ENCODE measurements at places on chromosomes 11 and 22.

- no peak for DNase-seq
Measured at GRCh38 chr11:106939157-106939556, 79.1 kb downstream of the GUCY1A2 start.

- no peak for DNase-seq
Measured at GRCh38 chr11:82802710-82803109, 69.0 kb upstream of the FAM181B start.

DNA sequence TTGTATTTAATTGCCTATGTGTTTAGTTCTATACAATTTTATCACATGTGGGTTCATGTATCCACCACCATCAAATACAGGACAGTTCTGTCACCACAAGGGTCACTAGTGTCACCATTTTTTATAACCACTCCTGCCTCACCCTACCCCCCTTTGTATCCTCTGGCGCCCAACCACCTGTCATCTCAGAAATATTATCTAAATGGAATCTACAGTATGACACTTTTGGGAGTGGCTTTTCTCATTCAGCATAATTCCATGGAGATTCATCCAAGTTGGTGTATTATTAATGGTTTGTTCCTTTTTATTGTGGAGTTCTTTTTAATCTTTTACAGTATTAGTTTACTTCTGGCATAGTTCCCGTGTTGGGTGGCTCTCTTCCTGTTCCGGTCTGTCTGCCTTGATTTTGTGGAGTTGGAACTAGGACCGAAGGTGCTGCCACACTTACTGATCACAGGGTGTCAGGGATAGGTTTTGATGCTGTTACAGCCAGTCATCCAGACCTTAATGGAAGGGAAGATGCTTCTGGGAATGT is 58.5 kb downstream of the TNRC6B start:
- no peak for DNase-seq

DNA sequence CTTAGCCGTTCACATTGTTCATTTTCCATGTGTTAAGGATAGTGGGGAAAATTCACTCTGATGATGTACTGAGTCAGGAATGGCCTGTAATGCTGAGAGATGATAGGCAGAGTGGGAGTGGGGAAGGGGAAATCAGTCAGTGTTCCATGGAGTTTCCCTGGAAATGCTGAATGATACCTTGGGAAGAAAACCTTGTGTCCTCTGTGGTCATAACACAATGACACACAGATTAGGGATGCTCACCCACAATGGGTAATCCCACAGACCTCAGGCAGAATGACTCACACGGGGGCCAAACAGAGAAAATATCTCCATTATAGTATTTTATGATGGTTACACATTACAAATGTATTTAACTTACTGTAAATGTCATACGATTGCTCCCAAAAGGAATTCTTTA is 118.0 kb downstream of the SNX19 start:
- DNase-seq = no peak

- DNase-seq = no peak
Measured at GRCh38 chr22:45421349-45422055, 8.0 kb downstream of the RIBC2 start.

GRCh38 chr11:119522609-119523008 is 99.6 kb upstream of the THY1 start:
- no peak for DNase-seq

GRCh38 chr11:11574373-11575287 is 47.2 kb downstream of the GALNT18 start:
- no peak for DNase-seq

GRCh38 chr22:39205344-39206021 is 39.3 kb downstream of the PDGFB start:
- DNase-seq = no peak

DNA sequence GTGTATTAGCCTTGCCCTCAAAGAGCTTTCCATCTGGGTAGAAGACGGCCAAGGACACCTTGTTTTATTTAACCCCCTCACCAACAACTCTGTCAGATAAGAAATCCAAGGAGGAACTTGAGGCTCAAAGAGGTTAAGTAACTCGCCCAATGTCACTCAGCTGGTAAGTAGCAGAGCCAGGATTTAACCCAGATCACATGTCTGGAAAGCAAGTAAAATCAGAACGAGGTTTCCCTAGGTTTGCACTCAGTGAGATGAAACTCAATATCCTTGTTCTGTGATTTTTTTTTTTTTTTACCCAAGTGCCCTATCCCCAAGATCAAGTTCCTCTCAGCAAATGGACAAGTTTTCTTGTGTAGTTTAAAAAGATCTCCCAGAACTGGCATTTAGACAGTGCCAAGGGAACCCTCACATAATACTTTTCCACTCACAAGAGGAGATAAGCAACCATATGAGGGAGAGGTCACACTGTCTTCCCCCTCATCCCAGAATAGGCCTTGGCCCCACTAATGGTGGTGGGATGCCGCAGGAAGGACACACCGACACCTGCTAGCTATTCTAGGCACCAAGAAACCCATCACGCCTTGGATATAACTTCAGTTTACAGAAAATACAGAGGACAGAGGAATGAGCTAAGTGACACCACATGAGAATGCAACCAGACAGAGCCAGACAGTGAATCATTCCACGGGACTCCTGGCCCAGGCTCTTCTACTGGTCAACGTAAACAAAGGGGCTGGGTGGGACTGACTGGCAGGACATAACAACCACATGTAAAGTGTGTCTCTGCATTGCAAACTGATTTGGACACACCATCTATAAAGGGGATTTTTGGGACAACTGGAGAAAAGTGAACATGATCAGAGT is 8.6 kb upstream of the ARAP1 start:
- DNase-seq = no peak
